ENCODE measurements at places on chromosomes 6 and 20. TPM values are rescaled to one million over a fixed set of nuclear protein-coding genes. Genes with fewer than 3 reads are reported as not detected.

GRCh38 chr6:37588735-37589108 lies 89.0 kb upstream of the CCDC167 start:
- no peak for DNase-seq

DNA sequence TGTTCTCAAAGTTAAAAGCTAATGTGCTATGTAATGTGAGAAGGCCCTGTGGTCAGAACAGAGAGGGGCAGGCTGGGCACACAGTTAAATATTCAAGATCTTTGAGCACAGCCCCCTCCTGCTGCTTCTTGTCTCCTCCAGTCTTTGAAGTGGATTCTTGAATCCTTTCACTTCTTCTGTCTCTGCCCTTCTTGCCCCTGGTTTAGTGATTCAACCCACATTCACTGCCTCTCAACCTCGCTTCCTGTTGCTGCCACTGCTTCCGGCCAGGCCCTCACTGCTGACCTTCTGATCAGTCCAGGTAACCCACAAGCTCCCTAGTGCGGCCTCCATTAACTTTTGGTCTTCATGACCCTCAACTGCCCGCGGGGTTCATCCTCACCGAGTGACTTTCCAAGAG lies 417.3 kb upstream of the NOX3 start:
- no peak for DNase-seq

DNA sequence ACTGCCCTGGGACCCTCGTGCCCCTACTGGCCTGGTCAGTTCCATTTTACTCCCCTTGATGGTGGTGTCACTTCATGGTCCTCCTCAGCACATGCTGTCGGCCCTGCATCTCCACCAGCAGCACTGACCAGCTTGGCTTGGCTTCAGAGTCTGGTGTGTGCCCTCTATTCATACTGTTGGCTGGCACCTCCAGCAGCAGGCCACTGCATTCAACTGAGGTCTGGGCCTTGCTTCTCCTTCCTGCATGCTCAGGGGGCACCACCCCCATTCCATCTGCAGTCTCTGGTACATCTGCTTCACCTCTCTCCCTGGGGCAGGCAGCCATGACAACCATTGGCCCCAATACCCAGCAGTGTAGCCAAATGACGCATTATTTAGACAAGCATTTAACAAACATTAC lies 155.9 kb downstream of the SLC24A3 start:
- no peak for DNase-seq

DNA sequence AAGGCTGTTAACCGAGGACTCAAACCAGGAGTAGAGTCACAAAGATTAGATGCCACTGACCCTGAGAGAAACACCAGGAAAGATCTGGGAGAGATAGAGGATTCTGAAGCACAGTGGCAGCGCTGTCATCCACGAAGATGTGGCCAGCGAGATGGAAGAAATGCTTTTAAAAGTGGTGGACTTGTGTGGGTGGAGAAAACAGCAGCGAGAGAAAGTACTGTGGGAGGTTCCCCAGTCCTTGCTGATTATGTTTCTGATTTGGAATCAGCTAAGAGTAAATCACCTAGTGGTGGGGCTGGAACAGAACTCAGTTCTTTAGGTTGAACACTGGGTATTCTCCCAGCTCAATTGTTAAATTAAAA lies 435 bp upstream of the ZNF322 start:
- no peak for DNase-seq

DNA sequence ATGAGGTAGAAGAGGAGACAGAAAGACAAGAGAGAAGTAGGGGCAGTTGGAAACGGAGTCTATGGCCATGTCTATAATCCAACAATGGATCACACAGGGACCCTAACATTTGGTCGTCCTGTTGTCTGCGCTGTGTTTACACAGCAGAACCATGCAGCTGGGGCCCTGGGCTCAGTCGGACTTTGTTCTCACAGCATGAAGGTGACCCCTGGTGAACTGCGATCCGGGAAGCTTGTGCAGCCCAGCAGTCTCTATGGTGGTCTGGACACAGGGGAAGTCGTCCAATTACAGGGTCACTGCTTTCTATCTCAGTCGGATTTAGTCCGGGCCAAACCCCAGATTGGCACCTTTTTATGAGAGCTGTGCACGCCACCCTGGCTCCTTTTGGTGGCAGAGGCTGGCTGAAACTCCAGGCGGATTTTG lies 153.6 kb downstream of the FOXA2 start:
- DNase-seq, result no peak

- DNase-seq, result no peak
Measured at GRCh38 chr20:31842471-31843157, 2.8 kb downstream of the FOXS1 start.

DNA sequence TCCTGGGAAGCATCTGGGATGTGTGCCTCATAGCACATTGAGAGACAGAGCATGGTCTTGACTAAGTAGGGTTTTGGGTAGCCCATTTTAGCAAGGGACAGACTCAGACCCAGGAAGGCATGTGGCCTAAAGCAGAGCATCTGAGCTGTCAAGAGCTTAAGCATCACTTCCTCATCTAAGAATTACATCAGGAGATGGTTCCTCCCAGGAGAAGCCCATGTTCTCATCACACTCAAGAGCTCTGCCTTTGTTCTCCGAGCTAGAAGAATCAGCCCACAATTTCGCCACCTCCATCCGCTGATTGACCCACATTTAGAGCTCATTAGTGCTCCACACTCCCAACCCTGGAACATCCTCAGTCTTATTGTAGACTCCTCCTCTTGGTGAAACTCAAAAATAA lies 68.3 kb downstream of the NPEPL1 start:
- no peak for DNase-seq

DNA sequence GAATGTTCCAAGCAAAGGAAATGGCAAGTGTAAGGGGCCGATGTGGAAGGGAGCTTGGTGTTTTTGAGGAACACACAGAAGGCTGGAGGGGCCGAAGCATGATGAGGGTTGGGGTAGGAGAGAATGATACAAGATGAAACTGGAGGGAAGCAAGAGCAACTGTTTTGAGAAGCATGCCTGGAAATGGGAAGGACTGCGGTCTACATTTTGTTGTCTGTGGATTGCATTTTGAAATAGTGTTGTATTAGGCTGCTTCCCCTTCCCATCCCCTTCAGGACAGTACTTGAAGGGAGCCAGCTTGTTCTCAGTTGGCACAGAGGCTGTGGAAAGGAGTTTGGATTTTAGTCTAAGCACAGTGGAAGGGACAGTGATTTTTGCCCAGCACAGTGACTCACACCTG lies 2.2 kb downstream of the TM9SF4 start:
- DNase-seq, result no peak

DNA sequence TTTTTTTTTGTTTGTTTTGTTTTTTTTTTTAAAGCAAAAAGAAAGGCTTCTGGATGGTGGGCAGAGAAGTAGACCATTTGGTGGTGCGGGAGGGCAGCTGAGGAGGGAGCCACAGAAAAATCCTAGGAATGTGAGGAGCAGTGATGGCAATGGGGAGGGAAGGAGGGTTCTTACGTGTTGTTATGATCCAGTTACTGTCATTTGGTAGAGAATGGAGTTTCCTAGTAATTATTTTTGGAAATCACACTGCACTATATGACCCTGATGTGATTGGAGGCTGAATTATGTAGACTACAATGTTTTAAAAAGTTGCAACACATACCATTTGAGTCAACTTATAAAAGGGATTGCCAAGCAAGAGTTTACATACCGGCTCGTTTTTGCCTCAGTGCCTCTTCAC lies 22.1 kb downstream of the ADGRF5 start:
- no peak for DNase-seq

- no peak for DNase-seq
Measured at GRCh38 chr6:139642346-139642745, 267.9 kb upstream of the CITED2 start.

DNA sequence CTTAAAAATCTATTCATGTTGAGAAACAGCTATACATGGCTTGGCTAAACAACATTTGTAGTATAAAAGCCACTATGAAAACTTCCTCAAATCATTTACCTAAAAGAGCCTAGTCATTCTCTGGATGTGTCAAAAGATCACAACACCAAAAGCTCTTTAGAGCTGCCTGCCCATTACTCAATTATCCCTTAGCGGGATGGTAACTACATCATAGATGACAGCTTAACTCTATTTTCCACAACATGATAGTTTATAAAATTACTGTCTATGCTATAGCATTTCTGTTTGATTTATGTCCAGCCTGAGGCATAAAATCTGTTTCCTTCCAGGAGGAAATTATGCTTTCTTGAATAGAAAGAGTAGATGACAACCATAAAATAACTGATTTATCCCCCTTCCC lies 777.6 kb upstream of the HS3ST5 start:
- no peak for DNase-seq

- DNase-seq, result no peak
Measured at GRCh38 chr6:14806101-14806500, 439.8 kb upstream of the JARID2 start.

DNA sequence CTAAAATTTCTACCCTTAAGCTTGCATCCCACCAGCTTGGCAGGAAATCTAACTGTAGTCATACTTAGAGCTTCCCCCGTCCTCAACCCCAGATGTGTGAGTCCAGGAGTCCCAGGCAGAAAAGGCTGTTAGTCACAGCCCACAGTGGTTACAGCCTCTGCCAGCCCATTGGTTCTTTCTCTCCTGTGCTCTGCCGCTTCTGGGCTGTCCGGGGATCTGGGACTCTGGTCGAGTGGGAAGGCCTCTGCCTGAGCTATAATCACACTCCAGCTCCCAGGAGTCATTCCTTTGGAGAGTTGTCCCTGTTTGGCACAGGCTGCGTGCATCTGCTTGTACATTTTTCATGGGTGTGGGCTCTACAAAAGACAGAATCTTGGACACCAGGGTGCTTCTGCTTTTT lies 45.6 kb upstream of the FYN start:
- DNase-seq, result no peak

GRCh38 chr6:79808921-79809320 lies 138.4 kb downstream of the ELOVL4 start:
- no peak for DNase-seq

GRCh38 chr6:169793408-169793807 lies 42.0 kb downstream of the ERMARD start:
- no peak for DNase-seq

Gene SLCO4A1
- total RNA-seq, result 7.2 TPM

Gene HMGA1
- total RNA-seq, result 116 TPM

Gene KCNS1
- total RNA-seq, result not detected

Gene SPEF1
- not detected for total RNA-seq

Gene ADGRF1
- not detected for total RNA-seq

Measured in T-cell (primary cell).